ENCODE measurements at places on chromosomes 5 and 9.

GRCh38 chr5:166436872-166437271 is 1854.6 kb upstream of the WWC1 start:
- DNase-seq: no peak

- no peak for DNase-seq
These were observed 625.5 kb upstream of the RORB start for GRCh38 chr9:73871636-73872035.

- DNase-seq: no peak
These were observed 4.9 kb upstream of the SPATA31C2 start for GRCh38 chr9:88143179-88143578.

GRCh38 chr9:2234371-2234893 is 219.3 kb downstream of the SMARCA2 start:
- DNase-seq: no peak

GRCh38 chr9:122084026-122084675 is 9.0 kb downstream of the TTLL11 start:
- no peak for DNase-seq

DNA sequence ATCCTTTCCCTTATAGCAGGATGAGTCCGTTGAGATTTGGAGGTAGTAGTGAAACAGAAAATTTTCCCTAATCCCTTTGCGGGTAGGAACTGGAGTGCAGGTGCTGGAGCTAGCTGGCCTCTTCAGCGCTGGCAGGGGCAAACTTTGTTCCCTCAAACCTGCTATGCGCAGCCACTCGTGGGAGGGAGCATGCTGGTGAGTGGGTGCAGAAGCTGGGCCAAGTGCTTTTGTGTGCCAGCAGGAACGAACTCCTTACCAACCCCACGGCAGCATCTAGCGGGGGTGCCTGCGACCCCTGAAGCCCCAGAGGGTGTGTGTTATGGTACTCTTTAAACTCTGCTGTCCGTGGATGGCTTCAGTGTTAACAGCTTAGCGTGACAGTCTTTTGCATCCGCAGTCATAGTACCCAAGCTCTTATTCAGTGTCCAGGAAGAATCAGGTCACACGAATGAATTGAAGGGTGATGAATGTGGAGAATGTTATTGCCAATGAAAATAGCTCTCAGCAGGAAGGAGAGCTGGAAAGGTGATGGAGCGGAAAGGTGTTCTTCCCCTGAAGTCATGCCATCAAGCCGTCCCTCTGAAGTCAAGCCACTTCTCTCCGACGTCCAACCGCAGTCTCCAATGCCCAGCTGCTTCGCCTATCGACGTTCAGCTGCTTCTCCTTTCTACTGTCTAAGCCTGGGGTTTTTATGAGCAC is 1445.1 kb upstream of the CDH9 start:
- no peak for DNase-seq

DNA sequence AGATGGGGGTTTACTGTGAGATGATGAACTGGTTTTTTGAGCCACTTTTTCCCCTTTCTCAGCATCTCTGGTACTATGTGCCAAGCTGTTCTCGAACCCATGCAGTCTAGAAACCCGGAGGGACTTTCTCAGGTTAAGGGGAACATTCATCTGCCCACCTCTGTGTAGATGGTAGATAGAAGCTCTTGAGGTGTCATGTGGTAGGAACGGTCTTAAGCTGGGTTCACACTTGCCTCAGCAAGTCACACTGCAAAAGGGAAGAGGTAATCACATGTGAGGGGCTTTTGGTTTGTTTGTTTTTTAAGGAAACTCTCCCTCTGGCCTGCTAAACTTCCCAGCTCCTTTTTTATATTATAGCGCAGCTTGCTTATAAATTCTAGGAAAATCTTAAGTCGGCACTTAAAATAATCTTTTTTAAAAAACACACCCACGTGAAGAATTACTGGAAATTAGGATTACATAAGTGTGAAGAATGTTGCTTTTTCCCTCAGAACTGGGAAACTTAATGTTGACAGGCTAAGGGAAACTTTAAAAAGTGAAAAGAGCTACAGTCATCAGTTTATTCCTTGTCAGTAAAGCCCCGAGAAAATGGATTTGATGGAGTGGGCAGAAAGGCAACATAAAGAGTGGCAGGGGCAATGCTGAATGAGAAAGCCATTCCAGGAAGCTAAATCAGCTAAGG is 430.3 kb downstream of the ARHGEF28 start:
- no peak for DNase-seq

DNA sequence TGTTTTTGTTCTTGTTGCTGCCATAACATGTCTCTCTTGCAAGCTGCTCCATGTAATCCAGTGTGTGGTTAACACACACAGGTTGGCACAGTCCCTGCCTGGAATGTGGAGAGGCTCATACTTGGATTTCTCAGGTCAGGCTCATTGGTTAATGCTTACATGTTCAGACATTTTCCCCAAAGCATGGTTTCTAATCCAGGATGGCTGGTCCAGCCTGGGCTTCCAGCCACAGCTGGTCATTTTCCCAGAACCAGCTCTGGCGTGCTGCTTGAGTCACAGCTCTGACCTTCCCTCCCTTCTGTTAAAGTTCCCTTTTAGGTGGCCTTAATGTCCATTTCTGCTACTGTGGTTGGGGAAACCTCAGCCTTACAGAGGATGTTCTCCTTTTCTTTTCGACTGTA is 294.3 kb downstream of the TAF11L14 start:
- no peak for DNase-seq

DNA sequence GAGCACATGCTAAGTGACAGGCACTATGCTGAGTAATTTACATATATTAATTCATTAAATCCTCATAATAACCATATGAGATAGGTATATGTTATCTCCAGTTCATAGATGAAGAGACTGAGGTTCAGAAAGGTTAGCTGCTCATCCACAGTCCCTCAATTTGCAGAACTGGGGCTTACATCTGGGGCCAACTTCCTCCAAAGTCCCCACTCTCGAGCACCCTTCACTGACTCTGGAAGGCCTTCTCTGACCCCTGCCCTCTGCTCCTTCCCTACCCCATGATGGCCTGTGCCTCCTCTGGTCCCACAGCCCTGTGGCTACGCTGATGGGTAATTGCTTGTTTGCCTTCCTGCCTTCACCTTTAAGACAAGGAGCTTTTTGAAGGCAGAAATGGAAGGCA is 71.6 kb downstream of the C5orf15 start:
- DNase-seq: no peak

GRCh38 chr9:102032614-102033013 is 294.2 kb upstream of the GRIN3A start:
- DNase-seq: no peak
